ENCODE measurements at places on chromosomes 4 and X. TPM values are rescaled to one million over a fixed set of nuclear protein-coding genes. Genes with fewer than 3 reads are reported as not detected.
A peak's percentile ranks its signal among the peaks of the same experiment; 100 is the strongest.

GRCh38 chrX:113510586-113510985 lies 670.0 kb upstream of the AMOT start:
- H3K27me3 ChIP-seq: no peaks in the 10 kb centered on the region
- no peak for DNase-seq
- H3K36me3 ChIP-seq: no peaks in the 10 kb centered on the region
- no peaks in the 10 kb centered on the region for H3K4me1 ChIP-seq
- H3K4me3 ChIP-seq: no peak overlapping the region

The PCDH7 gene
- total RNA-seq: not detected

DNA sequence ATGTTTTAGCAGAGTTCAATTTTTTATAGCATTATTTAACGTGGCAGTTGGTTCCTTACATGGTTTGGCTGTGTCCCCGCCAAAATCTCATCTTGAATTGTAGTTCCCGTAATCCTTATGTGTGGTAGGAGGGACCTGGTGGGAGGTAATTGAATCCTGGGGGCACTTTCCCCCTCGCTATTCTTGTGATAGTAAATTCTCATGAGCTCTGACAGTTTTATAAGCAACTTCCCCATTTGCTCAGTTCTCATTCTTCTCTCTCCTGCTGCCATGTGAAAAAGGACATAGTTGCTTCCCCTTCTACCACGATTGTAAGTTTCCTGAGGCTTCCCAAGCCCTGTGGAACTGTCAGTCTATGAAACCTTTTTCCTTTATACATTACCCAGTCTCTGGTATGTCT lies 329.5 kb downstream of the GRIA2 start:
- H3K27me3 ChIP-seq: no peaks in the 10 kb centered on the region
- DNase-seq: no peak
- no peaks in the 10 kb centered on the region for H3K36me3 ChIP-seq

The ASB9 gene
- 0.34 TPM for total RNA-seq

DNA sequence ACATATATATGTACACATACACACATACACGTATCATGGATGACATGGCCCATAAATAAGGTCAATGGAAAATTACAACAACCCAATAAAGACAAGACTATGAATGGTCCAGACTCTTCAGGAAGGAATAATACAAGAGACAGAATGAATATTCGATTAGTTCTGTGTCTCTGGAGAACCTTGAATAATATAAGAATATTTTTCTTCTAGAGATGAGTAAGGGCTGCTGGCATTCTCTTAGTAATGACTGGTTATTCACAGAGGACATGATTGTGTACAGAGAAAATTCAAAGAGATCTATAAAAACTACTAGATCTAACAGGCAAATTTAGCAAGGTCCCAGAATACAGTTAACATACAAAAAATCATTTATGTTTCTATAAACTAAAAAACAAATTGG lies 23.3 kb downstream of the SPIN4 start:
- H3K27ac ChIP-seq: no peak overlapping the region
- no peaks in the 10 kb centered on the region for H3K27me3 ChIP-seq
- peaks cover 12% of the 10 kb centered on the region for H3K36me3 ChIP-seq

The FAT4 gene
- total RNA-seq: not detected

DNA sequence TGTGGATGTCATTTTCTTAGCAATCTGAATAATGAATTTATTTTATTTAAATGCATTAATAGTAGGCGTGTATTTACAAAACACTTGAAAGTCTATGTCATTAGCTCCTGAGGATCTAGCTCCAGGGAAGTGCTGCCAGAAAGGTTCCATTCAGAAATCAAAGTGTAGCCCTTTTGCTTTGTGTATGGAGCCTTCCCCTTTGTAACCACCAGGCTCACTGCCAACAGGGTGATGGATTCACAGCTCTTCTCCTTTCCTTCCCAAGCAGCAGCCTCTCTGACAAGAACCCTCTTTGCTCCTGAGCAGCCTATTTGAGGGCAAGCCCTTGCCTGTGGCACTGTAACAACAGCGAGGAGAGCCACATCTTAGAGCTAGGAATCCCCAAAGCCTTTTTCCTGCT lies 286.0 kb upstream of the RASGEF1B start:
- H3K4me3 ChIP-seq: no peak overlapping the region
- H3K4me1 ChIP-seq: peaks cover 13% of the 10 kb centered on the region
- DNase-seq: no peak
- no peaks in the 10 kb centered on the region for H3K27me3 ChIP-seq
- H3K36me3 ChIP-seq: no peaks in the 10 kb centered on the region

- no peak overlapping the region for H3K27ac ChIP-seq
- H3K27me3 ChIP-seq: peaks cover 11% of the 10 kb centered on the region
- H3K4me3 ChIP-seq: no peak overlapping the region
- DNase-seq: no peak
- no peaks in the 10 kb centered on the region for H3K4me1 ChIP-seq
Observed at GRCh38 chr4:98181809-98182208, 38.5 kb upstream of the STPG2 start.

GRCh38 chr4:102007959-102008425 lies 217.5 kb downstream of the BANK1 start:
- H3K4me3 ChIP-seq: no peak overlapping the region
- no peak overlapping the region for H3K27ac ChIP-seq
- no peak for DNase-seq
- H3K4me1 ChIP-seq: no peaks in the 10 kb centered on the region
- H3K27me3 ChIP-seq: no peaks in the 10 kb centered on the region
- no peaks in the 10 kb centered on the region for H3K36me3 ChIP-seq

- no peak overlapping the region for H3K27ac ChIP-seq
- no peak overlapping the region for H3K4me3 ChIP-seq
- H3K4me1 ChIP-seq: no peaks in the 10 kb centered on the region
- H3K36me3 ChIP-seq: no peaks in the 10 kb centered on the region
- DNase-seq: peak; percentile 33
Observed at GRCh38 chrX:140762061-140762460, 52.5 kb downstream of the LINC00632 start.

GRCh38 chrX:128458888-128459287 lies 406.7 kb upstream of the ACTRT1 start:
- no peaks in the 10 kb centered on the region for H3K36me3 ChIP-seq
- no peaks in the 10 kb centered on the region for H3K27me3 ChIP-seq
- H3K4me3 ChIP-seq: no peak overlapping the region
- no peak for DNase-seq

- peaks cover 26% of the 10 kb centered on the region for H3K4me1 ChIP-seq
- H3K27ac ChIP-seq: no peak overlapping the region
- H3K4me3 ChIP-seq: no peak overlapping the region
- DNase-seq: no peak
Observed at GRCh38 chr4:16205298-16206164, 20.7 kb downstream of the TAPT1 start.

DNA sequence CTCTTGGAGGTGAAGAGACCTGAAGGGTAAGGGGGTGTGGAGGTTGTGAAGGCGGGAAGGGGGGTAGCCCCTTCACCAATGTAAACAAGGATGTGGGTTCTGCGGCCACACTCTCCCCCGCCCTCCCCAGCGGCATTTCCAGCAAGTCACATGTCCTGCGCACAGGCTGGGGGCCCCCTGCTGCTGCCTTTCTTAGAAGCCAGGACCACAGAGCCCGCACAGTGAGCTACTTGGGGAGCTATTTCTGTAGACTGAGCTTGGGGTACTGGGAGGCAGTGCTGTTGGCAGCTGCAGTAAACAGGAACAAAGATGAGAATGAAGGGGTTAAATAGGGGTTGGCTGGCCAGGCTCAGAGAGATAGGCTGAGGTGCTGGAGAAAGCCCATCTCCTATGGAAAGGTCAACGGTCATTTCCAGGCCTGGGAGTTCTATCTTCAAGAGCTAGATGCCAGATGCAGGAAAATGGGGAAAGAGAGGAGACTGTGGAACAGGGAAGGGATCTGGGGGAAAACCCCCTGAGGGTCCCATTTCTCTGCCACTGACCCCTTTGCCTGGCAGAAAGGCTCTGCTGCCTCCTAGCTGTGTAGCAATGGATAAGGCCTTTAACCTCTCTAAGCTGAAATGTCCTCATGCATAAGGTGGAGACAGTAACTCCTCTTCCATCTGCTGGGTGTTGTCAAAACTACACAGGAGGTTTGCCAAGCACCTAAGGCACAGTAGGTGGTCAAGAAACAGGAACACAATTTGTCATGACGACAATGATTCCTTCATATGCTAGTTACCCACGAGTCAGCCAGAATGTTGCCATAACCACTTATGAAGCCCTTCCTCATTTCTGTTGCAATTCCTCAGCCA lies 18.5 kb upstream of the PIM2 start:
- peaks cover 56% of the 10 kb centered on the region for H3K36me3 ChIP-seq
- peak; percentile 93 for DNase-seq
- H3K27me3 ChIP-seq: no peaks in the 10 kb centered on the region

The PAGE2 gene
- total RNA-seq: not detected

GRCh38 chr4:170388255-170388654 lies 298.5 kb upstream of the AADAT start:
- no peaks in the 10 kb centered on the region for H3K4me1 ChIP-seq
- no peaks in the 10 kb centered on the region for H3K36me3 ChIP-seq
- H3K27me3 ChIP-seq: no peaks in the 10 kb centered on the region
- H3K4me3 ChIP-seq: no peak overlapping the region
- H3K27ac ChIP-seq: no peak overlapping the region

- no peak overlapping the region for H3K4me3 ChIP-seq
- peak overlapping the region; percentile 66 for H3K27ac ChIP-seq
- DNase-seq: no peak
- H3K36me3 ChIP-seq: peaks cover 27% of the 10 kb centered on the region
- H3K27me3 ChIP-seq: no peaks in the 10 kb centered on the region
Observed at GRCh38 chr4:2809610-2810180, 16.8 kb downstream of the SH3BP2 start.

DNA sequence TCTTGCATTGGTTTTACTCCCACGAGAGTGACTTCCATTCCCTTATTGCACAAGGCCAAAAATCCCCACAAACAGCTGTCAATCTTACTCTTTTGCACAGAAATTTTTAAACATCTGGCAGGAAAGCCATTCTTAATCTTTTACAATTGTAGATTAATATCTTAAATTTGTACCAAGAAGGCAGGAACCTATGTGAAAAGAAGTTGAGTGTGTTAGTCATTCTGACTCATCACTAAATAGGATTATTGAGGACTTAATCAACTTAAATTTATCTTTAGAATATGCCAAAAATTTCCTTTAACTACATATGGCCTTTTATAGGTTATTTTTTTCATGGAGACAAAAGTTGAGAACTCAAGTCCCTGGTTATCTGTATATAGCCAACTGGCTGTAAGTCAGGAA lies 49.0 kb upstream of the VEGFC start:
- no peaks in the 10 kb centered on the region for H3K36me3 ChIP-seq
- no peak overlapping the region for H3K27ac ChIP-seq
- H3K4me1 ChIP-seq: no peaks in the 10 kb centered on the region

- no peaks in the 10 kb centered on the region for H3K4me1 ChIP-seq
- H3K36me3 ChIP-seq: no peaks in the 10 kb centered on the region
- DNase-seq: no peak
Observed at GRCh38 chr4:107058828-107059227, 22.7 kb upstream of the DKK2 start.

GRCh38 chr4:75612306-75612705 lies 18.0 kb downstream of the CDKL2 start:
- no peak for DNase-seq
- no peak overlapping the region for H3K27ac ChIP-seq
- H3K4me1 ChIP-seq: peaks cover 4% of the 10 kb centered on the region
- no peaks in the 10 kb centered on the region for H3K27me3 ChIP-seq
- H3K4me3 ChIP-seq: no peak overlapping the region

GRCh38 chr4:120921456-120922380 lies 808 bp downstream of the PRDM5 start:
- H3K36me3 ChIP-seq: no peaks in the 10 kb centered on the region
- peak overlapping the region; percentile 1 for H3K27ac ChIP-seq
- DNase-seq: peak; percentile 46

The AMOT gene
- total RNA-seq: 0.31 TPM

- H3K4me3 ChIP-seq: no peak overlapping the region
- no peak for DNase-seq
- H3K27ac ChIP-seq: no peak overlapping the region
- no peaks in the 10 kb centered on the region for H3K27me3 ChIP-seq
- H3K36me3 ChIP-seq: peaks cover 47% of the 10 kb centered on the region
Observed at GRCh38 chr4:82842593-82842992, 44.0 kb upstream of the SCD5 start.

The PRSS12 gene
- not detected for total RNA-seq

The STK32B gene
- total RNA-seq: not detected

DNA sequence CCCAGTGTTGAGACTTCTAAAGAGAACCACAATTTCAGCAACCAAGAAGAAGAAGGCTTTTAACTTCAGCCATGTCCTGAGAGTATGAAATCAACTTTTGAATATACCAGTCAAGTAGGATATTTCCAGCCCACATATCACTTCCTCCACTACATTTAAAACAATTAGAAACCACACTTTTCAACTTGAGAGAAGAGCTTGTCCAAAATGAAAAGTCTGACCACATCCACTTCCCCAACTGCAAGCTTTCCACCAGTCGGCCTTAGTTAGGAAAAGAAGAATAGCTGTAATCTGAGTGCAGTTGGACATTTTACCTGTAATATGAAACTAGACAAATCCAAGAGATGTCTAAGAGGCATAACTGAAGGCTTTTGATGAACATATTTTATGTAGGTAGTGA lies 101.9 kb upstream of the SLC7A11 start:
- no peak overlapping the region for H3K27ac ChIP-seq
- no peak overlapping the region for H3K4me3 ChIP-seq
- DNase-seq: no peak
- H3K4me1 ChIP-seq: peaks cover 36% of the 10 kb centered on the region
- no peaks in the 10 kb centered on the region for H3K36me3 ChIP-seq

- no peaks in the 10 kb centered on the region for H3K4me1 ChIP-seq
- H3K36me3 ChIP-seq: no peaks in the 10 kb centered on the region
- H3K27ac ChIP-seq: no peak overlapping the region
Observed at GRCh38 chr4:186739802-186740434, 16.3 kb upstream of the FAT1 start.

DNA sequence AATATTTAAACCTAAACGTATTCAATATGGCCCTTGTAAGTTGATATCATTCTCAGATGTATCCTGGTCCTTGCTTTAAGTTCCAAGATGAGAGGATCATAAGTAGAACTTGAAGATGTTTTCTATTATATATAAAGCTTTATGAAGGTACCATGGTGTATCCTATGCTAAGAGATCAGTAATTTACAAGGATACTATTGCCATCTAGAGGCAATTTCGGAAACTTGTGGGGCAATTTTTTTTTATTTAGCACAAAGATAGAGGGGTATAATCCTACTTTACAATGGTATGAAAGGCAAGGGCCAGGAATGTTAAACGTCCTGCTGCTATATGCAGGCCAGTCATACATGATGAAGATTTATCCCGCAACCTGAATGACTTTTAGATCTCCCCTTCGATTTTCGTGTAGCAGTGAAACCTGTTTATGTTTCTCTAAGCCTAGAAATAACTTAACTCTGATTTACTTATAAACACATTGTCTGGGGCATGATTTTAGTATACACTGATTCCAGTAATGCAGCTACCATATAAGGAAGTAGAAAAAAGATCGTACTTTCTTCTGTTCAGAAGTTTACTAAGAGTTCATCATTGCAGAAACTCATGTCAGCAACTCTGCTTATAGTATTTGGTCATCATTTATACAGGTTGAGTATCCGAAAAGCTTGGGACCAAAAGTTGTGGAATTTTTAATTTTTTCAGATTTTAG lies 2.6 kb downstream of the SLC25A31 start:
- no peaks in the 10 kb centered on the region for H3K4me1 ChIP-seq
- H3K27ac ChIP-seq: no peak overlapping the region
- H3K27me3 ChIP-seq: peaks cover 1% of the 10 kb centered on the region
- no peak for DNase-seq

GRCh38 chr4:123649250-123649644 lies 252.7 kb downstream of the SPRY1 start:
- no peak for DNase-seq
- H3K36me3 ChIP-seq: peaks cover 1% of the 10 kb centered on the region
- H3K27me3 ChIP-seq: no peaks in the 10 kb centered on the region
- peaks cover 14% of the 10 kb centered on the region for H3K4me1 ChIP-seq
- H3K27ac ChIP-seq: no peak overlapping the region

Measured in activated CD8-positive, alpha-beta T cell treated with anti-CD3 and anti-CD28 coated beads, Interleukin-2, amount 10 ng/mL, durations not matched to agents 7 days and 5 days (primary cell).